Fibroblast of skin of right biceps (primary cell): ENCODE measurements at places on chromosomes 11 and 22.

GRCh38 chr11:108034952-108035351, 26.3 kb downstream of the CUL5 start:
- DNase-seq = no peak

DNA sequence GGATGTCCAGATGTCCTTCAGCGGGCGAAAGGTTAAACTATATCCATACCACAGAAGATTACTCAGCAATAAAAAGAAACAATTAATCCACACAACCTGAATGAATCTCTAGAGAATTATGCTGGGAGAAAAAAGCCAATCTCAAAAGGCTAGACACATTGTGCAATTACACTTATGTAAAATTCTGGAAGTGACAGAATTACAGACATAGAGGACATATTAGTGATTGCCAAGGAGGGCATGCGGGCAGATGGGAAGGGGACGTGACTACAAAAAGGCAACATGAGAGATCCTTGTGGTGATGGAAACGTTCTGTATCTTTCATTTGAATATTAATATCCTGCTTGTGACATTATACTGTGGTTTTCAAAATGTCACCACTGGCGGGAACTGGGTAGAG, 103.5 kb upstream of the BMAL1 start:
- DNase-seq = no peak

- DNase-seq = peak; percentile 1
These were observed 9.0 kb upstream of the APOBEC3H start for GRCh38 chr22:39087881-39088684.

DNA sequence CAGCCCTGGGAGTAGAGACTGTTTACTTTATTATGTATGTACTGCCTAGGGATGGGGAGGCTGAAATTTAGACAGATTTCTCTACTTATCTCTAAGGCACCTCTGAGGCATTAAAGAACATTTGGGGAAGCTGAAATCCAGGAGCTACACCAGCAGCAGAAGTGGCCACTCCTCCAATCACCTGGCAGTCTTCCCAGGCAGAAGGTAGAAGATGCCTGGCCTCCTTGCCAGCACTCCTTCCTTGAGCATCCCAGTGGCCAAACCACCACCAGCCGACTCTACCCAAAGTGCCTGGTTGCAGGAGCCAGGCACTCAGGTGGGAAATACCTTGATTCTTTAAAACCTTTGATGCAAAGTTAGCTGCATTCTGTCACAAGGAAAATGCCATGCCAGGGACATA, 1.9 kb upstream of the FAT3 start:
- DNase-seq = no peak

- DNase-seq = no peak
These were observed 10.0 kb upstream of the ZNRF3 start for GRCh38 chr22:28873183-28873963.

DNA sequence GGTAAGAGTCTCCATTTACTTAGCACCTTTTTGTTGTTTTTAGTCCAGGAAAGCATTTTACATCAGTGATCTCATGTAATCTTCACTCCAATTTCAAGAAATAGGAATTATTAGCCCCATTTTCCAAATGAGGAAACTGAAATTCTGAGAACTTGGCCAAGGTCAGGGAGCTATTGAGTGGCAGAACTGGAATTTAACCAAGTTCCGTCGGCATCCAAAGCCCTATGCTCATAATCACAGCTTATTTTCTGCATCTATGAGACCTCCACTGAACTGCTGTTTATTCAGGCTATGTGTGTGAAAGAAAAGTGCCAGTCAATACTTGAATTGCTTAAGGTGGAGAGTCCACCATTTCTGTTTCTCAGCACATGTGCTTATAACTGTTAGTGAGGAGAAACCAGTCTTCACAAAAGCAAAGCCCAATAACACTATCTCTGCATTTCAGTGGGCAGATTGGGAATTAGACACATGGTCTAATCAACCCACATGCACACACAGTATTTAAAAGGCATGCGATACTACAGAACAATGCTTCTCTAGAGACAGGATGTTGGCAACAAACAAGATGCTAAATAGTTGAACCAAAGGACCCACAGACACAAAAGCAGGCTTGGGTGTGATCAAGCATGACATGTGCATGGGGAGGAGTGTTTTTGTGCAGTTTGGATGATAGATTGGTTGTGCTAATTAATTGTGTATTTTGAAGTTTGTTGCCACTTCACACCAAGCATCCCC, 780.6 kb downstream of the OPCML start:
- no peak for DNase-seq

DNA sequence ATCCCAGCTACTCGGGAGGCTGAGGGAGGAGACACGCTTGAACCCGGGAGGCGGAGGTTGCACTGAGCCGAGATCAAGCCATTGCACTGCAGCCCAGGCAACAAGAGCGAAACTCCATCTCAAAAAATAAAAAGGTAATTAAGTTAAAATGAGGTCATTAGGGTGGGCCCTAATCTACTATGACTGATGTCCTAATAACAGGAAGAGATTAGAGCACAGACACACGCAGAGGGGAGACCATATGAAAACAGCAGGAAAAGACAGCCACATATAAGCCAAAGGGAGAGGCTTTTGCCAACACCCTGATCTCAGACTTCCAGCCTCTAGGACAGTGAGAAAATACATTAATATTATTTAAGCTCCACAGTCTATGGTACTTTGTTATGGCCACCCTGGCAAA, 17.3 kb downstream of the LARGE1 start:
- no peak for DNase-seq

DNA sequence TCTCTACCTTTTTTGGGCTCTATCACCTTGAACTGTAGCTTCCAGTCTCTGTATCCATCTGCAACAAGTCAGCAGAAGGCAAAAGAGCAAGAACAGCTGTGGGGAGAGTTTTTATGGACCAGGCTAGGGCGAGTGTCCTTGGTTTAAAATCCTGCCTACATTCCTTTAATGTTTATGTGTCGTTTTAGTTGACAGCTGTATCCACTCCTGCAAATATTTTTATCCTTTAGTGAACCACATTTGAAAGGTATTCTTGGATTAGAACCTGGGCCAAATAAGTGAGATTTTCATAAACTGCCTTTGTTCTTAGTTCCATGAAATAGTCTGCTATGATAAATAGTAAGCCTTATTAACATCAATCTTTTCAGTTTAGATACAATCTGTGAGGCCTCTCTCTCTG, 712.2 kb downstream of the ETS1 start:
- DNase-seq = no peak

- no peak for DNase-seq
These were observed 8.7 kb downstream of the IFITM10 start for GRCh38 chr11:1741741-1742140.

DNA sequence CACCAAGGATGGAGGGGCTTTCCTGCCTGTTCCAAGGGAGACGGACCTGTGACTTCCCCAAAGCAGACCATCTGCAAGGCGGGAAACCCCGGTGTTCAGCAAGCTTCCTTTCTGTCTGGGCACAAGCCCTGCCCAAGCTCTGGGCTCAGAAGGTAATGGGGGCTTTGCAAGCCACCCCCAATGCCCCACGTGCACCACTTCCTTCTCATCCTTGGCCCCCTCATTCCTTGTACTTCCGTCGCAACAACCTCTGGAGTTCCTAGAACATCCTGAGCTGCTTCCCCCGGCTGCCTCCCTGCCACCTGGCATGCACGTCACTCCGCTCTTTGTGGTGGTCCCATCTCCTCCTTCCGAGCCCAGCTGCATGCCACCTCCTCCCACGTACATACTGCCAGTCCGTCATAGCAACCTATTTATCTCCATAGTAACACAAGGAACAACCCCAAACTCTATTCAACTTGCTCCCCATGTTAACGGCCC, 3.9 kb downstream of the MYEOV start:
- peak; percentile 42 for DNase-seq

DNA sequence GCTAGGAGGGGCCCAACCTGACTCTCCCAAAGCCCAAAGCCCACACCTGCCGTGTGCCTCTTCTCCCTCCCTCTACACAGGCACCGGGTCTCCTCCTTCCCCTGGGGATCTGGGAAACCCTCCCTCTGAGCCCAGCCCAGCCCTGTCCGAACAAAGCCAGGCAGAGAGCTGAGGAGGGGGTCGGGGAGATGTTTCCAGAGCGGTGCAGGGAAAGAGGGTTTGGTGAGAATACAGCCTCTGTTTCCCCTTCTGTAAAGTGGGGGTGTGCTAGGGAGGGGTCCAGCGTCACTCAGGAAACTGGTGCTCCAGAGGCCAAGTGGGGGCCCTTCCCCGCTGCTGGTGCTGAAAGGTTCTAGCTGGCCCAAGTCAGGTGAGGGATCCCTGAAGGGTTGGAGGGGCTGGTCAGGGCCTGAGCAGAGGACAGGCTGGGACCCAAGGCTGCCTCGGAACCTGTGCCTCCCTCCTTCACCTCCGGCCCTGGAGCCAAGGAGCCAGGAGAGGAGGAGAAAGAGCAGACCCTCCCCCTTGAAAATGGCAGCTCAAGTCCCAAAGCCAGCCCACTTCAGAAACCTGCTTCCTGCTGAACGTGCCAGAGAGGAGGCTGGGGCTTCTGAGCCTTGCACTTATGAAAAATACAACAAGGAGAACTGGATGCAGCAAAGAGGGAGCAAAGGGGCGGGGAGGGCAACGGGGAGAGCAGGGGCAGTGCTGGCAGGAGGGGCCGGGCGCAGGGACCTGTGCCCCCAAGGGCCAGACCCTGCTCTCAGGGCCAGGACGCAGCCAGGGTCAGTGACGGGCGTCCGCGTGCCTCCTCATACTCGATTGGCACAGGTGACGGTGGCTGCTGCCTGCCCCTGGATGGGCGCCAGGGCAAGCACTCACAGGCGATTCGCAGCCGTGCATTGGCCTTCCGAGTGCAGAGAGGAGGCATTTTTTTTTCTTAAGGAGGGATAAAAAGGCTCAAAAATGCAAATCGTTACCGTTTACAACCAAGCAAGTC, 43.2 kb downstream of the MACROD1 start:
- DNase-seq = peak; percentile 31

DNA sequence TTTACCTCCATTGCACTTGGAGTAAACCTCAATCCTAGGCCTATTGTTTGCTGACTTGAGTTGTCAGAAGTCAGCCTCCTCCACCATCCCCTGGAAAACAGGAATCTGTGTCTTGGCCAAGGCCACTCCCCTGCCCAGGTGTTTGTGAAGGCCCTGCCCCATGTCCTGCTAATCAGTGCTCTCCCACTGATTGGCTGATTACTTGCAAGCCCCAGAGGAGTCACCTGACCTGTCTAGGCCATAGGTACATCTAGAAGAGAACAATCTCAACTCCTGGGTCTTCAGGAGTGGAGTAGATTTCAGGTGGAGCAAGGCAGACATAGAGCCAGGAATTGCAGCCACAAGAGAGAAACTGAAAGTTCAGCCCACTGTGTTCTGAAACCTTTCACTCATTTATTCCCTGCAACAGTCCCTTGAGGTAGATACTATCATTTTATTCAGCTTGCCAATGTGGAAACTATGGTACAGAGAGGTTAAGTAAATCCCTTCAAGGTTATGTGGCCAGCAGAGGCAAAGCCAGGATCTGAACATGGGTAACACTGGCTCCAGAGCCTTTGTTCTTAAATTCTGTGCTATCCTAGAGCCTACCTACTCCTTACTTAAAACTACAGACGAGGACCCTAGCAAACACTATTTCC, 10.4 kb downstream of the OAF start:
- DNase-seq = no peak

- DNase-seq = no peak
These were observed 135.0 kb upstream of the RCN1 start for GRCh38 chr11:31955838-31956237.

- DNase-seq = no peak
These were observed 24.7 kb upstream of the MTMR2 start for GRCh38 chr11:95948637-95949036.

DNA sequence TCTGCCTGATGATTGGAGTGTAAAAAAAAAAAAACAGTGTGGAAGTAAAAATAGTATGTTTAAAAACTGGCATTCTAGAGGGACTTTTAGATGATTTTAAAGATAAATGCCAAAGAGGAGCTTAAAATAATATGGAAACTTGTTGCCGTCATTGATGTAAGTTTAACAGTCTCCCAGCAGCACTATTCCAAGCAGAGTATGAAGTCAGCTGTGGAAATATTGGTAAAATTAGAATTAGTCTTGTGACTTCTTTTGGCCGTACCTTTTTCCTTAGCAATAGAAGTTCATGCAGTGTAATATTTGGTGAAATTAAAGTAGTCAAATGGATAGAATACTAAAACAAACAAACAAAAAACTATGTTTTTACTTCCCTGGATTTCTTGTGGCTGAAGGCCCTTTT, 134.9 kb downstream of the METTL15 start:
- no peak for DNase-seq

DNA sequence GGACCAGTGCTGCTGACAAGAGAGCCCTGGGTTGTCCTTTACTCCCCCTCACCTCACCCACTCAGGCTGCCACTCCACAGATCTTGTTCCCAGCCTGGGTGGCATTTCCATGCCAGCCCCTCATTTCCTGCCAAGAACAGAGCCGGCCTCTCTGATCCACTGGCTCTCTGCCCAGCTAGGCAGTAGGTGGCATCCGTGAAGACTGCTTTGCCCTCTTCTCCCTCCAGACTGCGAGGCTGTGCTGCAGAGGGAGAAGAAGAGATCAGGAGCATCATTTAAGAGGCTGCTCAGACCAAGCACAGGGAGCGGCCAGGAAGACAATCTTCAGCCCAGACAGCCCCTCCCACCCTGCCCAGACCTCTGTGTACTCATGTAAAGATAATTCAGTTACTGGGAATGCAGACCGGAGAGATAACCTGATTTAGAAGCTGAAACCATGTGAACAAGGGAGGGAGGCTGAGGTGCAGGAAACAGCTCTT, 126.9 kb upstream of the NCAM1 start:
- DNase-seq = no peak

- no peak for DNase-seq
These were observed 11.7 kb downstream of the BLID start for GRCh38 chr11:122104341-122104740.

DNA sequence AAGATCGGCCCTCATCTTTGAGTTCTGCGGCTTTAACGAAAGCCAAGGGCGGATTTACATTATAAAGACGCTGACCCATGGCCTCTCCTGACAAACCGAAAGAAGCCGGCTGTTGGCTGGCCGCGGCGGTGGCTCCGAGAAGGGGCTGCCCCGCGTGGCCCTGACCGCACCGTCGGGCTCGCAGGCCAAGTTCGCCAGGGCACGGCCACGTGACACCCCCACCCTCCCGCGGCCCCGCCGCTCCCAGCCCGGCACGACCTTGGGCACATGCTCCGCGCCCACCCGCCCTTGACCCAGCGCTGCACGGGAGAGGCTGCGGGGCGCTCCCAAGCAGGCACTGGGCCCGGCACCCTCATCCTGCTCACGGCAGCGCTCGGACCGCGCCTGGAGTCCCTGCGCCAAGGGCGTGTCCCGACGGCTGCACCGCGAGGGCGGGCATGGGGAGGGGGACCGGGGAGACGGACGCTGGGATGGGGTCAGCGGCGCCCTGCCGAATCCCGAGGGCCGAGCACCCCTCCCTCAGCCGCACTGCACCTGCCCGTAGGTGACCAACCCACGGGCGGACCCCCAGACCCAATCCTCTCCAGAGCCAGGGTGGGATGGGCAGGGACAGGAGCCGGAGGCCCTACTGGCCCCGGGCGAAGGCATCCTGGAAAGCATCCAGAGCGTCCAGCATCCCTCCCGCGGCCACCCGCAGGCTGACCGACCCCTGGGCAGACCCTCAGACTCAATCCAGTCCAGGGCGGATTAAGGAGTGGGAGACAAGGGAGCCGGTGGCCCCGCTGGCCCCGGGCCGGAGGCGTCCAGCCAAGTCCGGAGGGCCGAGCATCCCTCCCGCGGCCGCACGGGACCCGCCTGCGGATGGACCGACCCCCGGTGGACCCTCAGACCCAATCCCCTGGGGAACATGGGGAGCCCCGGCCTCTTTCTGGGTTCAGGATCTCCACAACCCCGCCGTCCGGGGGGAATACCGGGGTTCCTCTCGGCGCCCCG, 759 bp downstream of the CPT1A start:
- no peak for DNase-seq
